Epithelial cell of proximal tubule (primary cell): ENCODE measurements at places on chromosomes 3 and 15.

DNA sequence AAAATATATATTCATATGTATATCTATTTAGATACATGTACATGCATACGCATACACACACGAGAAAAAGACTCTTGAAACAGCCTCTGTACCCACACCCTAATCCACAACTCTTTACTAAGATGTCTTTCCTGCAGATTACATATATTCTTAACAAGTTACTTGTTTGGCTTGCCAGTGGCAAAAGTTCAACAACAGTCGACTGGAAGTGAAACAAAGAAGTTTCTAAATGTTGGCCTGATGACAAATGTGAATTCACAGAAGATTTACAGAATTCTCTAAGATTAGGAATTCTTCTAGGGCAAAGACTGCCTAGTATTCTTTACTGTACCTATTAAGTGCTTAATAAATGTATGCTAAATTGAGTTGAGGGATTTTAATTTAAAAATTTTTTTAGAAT lies 116.8 kb downstream of the CDIN1 start:
- DNase-seq, result no peak

DNA sequence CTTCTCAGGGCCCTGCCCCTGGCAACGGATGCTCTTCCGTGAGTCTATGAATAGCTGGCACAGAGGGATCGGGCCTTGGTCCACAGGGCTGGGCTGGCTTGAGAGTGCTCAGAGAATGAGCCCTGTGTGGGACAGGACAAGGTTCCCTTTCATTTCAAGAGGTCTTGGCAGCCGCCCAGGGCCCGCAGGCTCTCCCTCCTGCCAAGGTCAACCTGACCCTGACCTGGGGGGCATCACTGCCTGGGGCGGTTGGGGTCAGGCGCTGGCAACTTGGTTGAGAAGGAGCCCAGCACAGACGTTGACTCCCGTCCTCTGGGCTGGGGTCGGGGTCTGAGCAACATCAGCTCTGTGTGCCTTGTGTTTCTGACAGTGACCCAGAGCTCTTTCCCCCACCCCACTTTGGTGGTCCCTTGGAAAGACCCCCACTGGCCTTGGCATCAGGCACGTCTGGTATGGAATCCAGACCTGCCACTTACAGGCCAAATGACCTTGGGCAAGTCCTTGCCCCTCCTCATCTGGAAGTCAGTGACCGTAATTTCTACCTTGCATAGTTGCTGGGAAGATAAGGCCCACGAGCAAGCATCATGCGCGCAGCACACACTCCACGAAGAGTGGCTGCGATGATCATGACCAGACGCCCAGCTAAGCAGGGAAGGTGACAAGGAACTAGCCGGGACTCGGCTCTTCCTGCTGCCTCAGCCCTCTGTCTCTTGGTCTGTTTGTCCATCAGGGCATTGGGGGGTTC lies 36.4 kb downstream of the EPHB3 start:
- no peak for DNase-seq

DNA sequence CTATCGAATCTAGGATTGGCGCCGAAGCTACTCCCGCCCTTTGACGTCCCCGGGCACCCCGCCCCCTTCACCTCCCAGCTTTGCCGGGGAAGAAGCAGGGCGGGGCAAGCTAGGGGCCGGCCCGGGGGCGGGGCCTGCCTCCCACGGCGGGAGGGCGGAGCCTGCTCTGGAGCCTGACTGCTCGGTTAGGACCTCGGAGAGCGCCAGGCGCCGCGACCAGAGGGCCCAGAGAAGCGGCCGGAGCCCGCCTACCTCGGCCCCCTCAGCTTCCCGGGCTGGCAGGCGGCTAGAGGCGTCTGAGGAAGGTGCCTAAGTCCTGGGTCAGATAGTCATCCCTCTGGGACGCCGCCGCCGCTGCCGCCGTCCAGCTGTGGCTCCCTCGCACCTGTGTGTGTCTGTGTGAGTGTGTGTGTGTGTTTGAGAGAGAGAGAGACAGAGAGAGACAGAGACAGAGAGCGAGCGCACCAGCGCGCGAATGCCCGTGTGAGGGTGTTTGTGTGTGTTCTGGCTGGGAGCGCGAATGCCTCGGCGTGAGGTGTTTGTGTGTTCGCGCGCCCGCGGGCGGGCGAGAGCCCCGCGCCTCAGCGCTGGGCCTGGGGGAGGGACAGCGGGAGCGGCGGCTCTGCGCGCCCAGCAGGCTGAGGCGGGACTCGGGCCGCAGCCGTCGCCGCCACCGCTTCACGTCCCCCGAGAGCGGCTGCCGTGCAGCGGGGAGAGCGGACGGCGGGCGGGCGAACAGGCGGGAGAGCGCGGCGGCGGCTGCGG lies at the start of gene STXBP5L:
Gene STXBP5L (plus strand): TSS at position 176 of the 765 bp plus-strand sequence. CDS start 1,374 bp downstream, outside the sequence.
- DNase-seq, result peak; percentile 4

GRCh38 chr15:63402498-63403253 lies 21.0 kb upstream of the CA12 start:
- DNase-seq, result no peak

GRCh38 chr3:40308725-40309417 lies 636 bp upstream of the EIF1B start:
- no peak for DNase-seq

DNA sequence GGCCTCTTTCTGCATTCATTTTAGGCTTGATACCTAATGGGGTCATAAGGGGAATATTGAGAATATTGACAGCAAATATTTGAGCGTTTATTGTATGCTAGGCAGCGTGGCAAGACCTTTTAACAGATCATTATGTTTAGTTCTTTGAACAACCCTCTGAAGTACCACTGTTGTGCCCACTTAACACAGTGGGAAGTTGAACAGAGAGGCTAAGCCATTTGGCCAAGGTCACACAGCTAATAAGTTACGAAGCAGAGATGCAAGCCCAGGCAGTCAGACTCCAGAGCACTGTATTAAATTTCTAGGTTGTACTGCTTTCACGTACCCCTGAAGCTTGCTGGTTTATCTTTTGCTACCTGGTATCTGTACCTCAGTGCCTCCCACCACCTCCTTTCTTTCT lies 1.1 kb downstream of the RAB7A start:
- DNase-seq, result no peak

- no peak for DNase-seq
Observed at GRCh38 chr3:16482770-16483531, 30.5 kb downstream of the RFTN1 start.

DNA sequence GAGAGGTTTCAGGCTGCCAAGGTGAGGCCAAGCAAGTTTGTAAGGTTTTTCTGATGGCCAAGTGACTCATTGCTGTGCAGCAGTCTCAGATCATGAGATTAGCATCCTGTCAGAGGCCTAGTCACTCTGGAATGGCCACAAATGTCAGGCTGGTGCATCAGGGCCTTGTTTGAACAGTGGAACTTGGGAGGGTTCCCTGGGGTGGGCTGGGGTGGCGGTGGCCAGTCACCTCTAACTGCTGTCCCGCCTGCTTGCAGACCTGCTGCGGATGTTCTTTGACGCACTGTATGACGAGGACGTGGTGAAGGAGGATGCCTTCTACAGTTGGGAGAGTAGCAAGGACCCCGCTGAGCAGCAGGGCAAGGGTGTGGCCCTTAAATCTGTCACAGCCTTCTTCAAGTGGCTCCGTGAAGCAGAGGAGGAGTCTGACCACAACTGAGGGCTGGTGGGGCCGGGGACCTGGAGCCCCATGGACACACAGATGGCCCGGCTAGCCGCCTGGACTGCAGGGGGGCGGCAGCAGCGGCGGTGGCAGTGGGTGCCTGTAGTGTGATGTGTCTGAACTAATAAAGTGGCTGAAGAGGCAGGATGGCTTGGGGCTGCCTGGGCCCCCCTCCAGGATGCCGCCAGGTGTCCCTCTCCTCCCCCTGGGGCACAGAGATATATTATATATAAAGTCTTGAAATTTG lies 2.8 kb upstream of the FAM131A start:
- no peak for DNase-seq

DNA sequence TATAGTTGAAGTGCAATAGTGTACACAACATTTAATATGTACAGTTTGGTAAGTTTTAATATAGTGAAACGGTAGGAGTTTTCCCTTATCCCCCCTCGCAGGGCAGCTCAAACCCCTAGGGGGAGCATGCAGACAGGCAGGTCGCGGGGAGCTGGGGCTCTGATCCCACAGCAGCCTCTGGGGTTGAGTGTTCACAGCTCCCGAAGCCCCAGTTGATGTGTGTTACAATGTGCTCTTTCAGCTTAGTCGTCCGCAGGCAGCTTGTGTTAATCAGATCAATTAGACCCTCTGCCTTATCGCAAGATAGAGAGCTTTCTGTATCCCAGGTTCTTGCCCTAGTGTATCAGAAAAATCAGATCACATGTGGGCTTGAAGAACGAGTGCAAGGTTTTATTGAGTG lies 143.1 kb upstream of the CHRNA7 start:
- no peak for DNase-seq

GRCh38 chr3:110793611-110794010 lies 278.0 kb upstream of the NECTIN3 start:
- no peak for DNase-seq

GRCh38 chr3:5136211-5136918 lies 14.3 kb downstream of the ARL8B start:
- no peak for DNase-seq

- DNase-seq, result no peak
Observed at GRCh38 chr15:77533578-77534430, 98.9 kb downstream of the LINGO1 start.

GRCh38 chr3:37145611-37146010 lies 28.8 kb downstream of the LRRFIP2 start:
- DNase-seq, result no peak

GRCh38 chr3:189123595-189124387 lies 48.0 kb upstream of the TPRG1 start:
- DNase-seq, result peak; percentile 19

GRCh38 chr3:133838916-133839800 lies 33.5 kb downstream of the SRPRB start:
- no peak for DNase-seq

- no peak for DNase-seq
Observed at GRCh38 chr3:13195374-13195773, 122.1 kb upstream of the IQSEC1 start.

DNA sequence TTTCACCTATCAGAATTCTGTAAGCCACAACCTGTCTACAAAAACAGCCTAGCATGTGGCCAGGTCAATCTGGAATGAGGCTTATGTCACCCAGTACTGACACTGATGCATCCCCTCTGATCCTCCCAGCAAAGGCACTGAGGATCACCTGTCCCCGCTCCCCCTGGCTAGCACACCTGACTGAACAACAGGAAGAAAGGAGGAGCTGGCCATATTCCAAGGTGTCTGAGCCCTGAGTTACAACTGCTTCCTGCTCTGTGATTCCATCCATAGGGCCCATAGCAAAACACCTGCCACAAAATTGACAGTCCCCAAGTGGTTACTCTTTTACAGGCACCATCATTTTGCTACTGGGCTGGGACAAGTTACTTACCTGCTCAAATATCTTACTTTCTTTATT lies 555.5 kb upstream of the CFAP20DC start:
- no peak for DNase-seq

- no peak for DNase-seq
Observed at GRCh38 chr3:4730719-4731118, 237.6 kb downstream of the ITPR1 start.

DNA sequence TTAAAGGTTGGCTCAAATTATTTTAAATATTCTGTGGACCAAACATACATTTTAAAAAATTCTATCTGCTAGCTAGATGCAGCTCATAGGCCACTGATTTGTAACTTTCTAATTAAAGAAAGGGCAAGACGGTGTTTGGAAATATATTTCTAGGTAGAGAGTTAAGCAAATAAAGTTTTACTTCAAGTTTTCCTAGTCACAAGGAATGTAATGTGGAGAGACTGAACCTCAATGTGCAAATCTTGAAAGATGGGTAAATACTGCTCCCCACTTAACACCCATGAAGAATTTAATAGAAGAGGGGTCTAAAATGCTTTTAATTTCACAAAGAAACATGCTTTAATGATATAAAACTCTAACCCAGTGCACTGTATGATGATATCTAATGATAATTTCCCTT lies 175.2 kb downstream of the TIGIT start:
- DNase-seq, result no peak
